Activated naive CD8-positive, alpha-beta T cell treated with anti-CD3 and anti-CD28 coated beads, Interleukin-2, amount 10 ng/mL, durations not matched to agents 7 days and 5 days (primary cell): ENCODE measurements at places on chromosomes 1 and 21. TPM values are rescaled to one million over a fixed set of nuclear protein-coding genes. Genes with fewer than 3 reads are reported as not detected.

DNA sequence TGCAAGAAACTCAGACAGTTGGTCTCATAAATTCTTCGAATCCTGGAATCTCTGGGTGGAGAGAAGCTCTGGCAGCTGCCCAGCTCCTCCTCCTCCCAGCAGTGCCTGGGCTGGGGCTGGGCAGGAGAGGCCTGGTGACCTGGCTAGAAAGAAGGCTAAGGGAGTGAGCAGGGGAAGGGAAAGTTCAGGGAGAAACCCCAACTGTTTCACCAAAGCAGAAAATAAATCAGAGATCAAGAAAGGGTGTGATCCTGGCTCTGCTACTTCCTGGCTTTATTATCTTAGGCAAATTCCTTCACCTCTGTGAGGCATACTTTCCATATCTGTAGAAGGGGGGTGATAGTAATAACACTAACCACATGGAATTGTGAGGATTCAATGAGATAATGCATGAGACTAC lies 8.8 kb upstream of the COL16A1 start:
- DNase-seq: no peak

- no peak for DNase-seq
Observed at GRCh38 chr1:53031732-53032131, 30.3 kb upstream of the PODN start.

DNA sequence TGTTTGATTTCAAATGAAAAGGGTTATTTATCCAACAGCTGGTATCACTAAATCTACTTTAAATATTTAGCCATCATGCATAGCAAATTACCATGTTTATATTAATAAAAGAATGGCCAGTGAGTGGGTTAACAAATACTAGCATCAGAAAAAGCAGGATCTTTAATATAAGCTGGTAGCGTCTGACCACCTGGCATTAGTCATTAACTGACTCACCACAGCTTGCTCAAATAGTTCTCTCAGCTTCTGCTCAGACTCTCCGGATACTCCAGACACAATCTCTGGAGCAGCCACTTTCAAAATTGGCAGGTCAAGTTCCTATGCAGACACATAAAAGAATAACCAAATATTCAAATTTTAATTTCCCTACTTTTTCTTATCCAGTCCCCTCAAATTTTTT lies 29.6 kb downstream of the NVL start:
- no peak for DNase-seq

DNA sequence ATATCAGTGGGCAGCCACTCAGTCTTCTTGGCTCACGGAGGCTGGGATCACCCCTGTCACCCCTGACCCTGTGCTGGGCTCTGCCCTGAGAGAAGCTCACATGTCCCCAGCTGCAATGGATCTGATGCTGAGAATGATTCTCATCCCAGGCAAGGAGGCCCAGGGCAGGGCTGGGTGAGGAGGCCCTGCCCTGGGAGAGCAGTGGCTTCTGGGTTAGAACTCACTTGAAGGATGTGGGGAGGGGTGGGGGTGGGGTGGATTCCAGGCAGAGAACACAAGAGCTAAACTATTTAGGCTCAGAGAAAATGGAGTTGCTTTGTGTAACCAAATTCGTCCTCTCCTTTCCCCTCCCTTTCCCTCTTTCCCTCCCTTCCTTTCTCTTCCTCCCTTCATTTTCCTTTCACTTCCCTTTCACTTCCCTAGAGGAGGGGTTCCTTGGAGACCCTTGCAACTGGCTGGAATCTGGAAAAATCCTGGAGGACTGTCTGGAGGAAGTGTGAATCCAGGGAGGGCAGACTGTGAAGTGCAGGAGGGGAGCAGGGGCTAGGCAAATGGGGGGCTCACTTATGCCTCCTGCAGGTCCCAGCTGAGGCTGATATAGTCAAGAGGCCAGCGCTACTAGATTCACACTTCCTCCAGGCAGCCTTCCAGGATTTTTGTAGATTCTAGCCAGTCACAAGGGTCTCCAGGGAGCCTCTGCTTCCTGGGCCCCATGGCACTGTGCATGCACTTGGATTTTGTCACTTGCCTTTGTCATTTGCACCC lies 47.0 kb downstream of the IGSF21 start:
- DNase-seq: no peak

DNA sequence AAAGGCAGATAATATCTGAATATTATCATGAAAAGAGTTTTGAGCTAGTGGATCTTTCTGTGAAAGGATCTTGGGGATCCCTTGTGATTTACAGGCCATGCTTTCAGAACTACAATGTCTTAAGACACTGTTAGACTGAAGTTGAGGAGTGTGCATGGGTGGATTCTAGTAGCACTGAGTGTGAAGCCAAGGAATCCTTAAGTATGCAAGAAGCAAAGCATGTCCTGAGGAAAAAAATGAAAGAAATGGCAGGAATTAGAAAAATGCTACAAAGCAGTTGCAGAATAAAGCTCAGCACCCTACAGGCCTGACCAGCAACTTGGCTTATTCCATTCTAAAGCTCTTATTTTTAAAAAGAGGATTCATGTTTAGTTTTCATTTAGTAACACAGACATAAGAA lies 11.9 kb downstream of the STX6 start:
- no peak for DNase-seq

Gene HEYL
- total RNA-seq: not detected

Gene OLIG2
- not detected for total RNA-seq

DNA sequence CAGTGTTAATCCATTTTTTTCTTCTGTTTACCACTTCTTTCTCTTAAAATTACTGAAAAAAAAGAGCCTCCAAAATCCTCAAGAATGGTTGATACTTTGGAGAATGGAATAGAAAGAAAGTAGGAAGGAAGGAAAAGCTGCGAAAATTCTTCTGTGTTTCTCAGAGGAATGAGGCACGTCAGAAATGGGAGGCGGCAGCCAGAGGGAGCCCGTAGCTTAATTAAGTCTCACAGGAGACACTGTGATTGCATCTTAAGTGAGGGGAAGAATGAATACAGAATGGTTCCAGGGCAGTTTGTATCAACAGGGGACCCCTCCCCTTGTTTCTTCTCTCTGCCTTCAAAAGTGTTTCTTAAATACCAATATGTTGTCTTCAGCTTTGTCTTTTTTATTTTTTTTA lies 1099.5 kb downstream of the PLA2G4A start:
- no peak for DNase-seq

Gene ACOT11
- total RNA-seq: 1.2 TPM

- DNase-seq: no peak
Observed at GRCh38 chr1:246066573-246066972, 440.5 kb downstream of the SMYD3 start.

Gene CRB1
- not detected for total RNA-seq

Gene SMCP
- not detected for total RNA-seq

- no peak for DNase-seq
Observed at GRCh38 chr1:230191079-230191804, 124.2 kb downstream of the GALNT2 start.

- DNase-seq: no peak
Observed at GRCh38 chr1:24226749-24227148, 39.7 kb upstream of the IFNLR1 start.

Gene TRAF3IP3
- total RNA-seq: 392 TPM

DNA sequence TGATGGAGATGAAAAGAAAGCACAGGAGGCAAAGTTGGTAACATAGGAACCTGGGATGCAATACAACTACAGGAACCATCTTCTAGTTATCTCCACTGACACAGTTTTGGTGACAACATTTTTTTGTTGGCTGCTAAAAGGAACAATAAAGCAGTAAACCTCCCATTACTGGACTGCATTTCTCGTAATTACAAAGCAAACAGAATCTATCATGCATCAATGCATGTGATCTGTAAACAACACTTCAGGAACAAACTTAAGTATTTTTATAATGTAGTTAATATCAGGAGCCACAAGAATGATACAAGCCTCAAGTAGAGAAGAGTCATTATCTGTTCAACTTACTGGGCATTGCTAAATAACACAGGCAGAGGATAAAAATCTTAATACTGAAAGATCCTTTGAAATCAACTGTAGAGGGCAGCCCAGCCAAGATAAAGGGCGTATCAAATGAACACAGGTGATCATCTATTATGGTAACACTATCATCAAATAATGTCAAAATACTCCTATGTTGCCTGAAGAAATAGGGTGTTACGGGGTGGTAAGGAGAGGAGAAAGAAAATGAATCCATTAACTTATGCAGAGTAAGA lies 193.3 kb downstream of the EIF4G3 start:
- no peak for DNase-seq

DNA sequence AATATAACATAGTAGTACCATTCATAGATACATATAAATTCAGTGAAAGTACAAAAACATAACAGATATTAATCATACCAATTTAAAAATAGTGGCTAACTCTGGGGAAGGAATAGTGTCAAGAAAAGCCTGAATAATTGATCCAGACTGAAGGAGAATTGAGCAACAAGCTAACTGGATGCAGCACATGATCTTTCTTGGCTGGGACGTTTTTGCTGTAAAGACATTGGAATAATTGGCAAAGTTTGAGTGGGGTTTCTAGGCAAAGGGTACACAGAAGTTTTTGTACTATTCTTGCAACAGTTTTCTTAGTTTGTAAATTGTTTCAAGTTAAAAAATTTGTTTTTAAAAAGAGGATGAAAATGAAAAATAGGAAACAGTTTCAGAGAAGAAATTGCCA lies 2.6 kb upstream of the SH3GLB1 start:
- no peak for DNase-seq

DNA sequence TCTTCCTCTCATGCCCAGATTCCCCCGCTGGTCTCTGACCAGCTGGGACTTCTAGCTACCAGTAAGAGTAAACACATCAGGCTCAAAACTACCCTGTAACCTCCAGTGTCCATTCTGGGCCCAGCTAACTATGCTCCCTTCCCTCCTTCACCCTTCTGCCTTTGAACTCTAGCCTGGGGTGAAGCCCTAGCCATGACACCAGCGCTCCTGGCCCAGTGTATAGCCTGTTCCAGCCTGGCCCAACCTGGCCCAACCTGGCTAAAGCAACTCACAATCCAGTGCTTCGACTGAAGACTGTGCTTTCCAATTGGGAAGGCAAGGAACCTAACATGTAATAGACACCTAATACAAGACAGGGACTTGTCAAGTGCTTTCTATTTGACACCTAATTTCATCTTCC lies 27.6 kb downstream of the CSMD2 start:
- DNase-seq: no peak

- DNase-seq: no peak
Observed at GRCh38 chr1:192787914-192788585, 20.8 kb upstream of the RGS2 start.

GRCh38 chr1:21539933-21540332 lies 30.7 kb downstream of the ALPL start:
- DNase-seq: no peak

DNA sequence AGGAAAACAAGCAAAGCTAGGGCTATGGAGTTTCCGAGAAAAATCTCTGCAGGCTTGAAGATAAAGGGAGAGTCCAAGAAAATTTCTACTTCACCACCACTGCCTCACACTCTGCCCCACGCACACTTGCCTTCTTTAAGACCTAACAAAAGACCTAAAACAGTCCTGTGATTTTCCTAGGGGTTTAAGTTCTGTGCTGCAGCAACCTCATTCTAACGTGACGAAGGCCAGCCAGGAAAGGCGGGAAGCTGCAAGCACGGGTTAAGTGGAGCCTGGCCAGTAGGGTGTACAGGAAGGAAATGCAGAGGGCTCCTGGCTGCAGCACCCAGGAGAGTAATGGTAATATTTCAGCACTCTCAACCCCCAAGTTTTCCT lies 1.5 kb downstream of the SPATA6 start:
- no peak for DNase-seq

DNA sequence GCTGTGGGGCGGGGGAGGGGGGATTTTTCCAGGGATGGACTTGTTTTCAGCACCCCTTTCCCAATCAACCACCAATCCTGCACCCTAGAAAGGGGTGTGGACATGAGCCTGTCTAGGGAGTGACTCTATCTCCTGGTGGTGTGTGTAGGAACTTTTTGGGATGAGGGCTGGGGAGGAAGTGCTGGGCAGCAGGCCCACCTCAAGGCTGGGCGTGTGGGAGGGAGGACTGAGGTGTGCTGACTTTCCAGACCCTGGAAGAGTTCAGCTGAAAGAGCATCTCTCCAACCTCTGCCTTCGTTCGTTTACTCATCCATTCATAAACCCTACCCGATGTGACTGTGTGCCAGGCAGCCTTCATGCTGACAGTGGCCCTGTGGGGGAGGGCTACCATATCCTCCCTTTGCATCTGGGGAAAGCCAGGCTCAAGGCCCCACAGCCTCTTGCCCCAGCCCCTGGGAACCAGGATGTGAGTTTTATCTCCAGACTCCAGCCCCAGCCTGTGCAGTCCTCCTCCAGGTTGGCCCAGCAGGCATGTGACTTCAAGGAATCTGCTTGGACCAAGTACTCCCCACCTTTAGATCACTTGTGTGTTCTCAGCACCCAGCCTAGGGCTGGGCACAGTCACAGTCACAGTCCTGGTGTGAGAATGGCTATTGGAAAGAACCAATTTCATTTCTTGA lies 6.7 kb downstream of the KNCN start:
- DNase-seq: no peak

Gene FOXO6
- total RNA-seq: not detected

Gene SPRR2G
- not detected for total RNA-seq

DNA sequence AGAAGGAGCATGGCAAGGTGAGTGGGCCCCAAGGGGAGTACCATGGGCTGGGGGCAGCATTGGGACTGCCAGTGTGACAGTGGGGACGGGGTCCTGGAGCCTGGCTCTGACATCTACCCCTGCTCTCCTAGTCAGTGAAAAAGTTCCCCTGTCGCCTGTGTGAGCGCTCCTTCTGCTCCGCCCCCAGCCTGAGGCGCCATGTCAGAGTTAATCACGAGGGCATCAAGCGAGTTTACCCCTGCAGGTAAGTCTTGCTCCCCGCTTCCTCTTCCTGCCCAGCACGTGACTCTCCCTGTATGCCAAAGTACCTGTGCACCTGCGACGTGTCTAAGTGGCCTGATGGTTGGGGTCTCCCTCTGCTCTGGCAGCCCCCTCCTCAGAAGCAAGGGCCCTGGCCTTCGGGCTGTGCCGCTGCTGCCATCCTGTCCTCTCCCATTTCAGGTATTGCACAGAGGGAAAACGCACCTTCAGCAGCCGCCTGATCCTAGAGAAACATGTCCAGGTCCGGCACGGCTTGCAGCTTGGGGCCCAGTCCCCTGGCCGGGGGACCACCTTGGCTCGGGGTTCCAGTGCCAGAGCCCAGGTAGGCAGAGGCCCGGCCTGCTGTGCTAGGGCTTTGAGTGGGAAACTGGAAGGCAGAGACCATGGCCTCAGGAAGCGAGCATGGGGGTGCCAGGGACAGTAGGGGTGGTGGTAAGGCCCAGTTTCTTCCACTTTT lies 8.1 kb downstream of the ZNF687 start:
- no peak for DNase-seq

GRCh38 chr1:219459351-219460080 lies 153.4 kb downstream of the ZC3H11B start:
- no peak for DNase-seq

DNA sequence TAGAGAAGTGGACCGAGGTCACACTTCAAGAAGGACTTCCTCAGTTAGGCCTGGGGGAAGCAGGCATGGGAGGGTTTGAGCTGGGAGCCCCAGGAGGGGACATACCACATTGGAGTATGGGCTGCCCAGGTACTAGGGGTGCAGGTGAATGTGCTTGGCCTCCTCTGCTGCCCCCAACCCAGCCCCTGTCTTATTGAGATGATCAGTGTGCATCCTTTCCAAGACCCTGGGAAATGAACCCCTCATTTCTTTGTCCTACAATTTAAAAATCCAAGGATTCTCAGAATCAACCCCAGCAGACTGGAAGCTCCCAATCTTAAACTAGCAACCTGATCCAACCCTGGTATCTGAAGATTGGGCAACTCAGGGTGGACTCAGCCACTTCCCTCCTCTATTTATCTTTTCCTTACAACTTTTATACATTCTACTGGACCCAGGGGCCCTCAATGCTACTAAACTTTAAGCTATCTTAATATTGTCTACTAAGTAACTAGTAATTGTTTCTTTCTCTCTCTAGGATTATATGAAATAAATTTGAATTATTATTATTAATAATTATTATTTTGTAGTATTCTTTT lies 9.1 kb downstream of the MEX3A start:
- DNase-seq: no peak
